ENCODE measurements at places on chromosomes 13 and 19. TPM values are rescaled to one million over a fixed set of nuclear protein-coding genes. Genes with fewer than 3 reads are reported as not detected.

PSG5 gene
- total RNA-seq, result not detected

PRTN3 gene
- total RNA-seq, result not detected

DNA sequence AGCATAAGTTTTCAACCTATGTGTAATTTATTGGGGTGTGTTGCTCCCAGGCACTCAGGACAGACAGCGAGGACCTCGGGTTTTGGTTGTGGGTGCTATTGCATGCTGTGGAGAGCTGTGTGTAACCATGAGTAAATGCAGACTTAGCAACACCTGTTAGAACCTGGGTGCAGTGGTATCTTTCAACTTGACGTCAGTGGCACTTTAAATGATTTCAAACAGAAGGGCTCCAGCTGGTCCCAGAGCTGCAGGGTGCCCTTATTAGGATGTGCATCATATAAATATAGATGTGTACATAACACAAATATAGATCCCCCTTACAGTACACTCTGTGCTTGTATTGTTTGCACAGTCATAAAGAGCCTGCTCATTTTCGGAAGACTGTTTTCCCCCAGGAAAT lies 228.3 kb upstream of the IRS2 start:
- H3K27ac ChIP-seq, result no peak overlapping the region
- no peaks in the 10 kb centered on the region for H3K27me3 ChIP-seq
- no peak overlapping the region for H3K4me3 ChIP-seq
- DNase-seq, result no peak
- H3K4me1 ChIP-seq, result no peaks in the 10 kb centered on the region

GRCh38 chr13:47135800-47136503 lies 239.1 kb upstream of the HTR2A start:
- no peak for DNase-seq
- H3K4me1 ChIP-seq, result no peaks in the 10 kb centered on the region
- no peak overlapping the region for H3K27ac ChIP-seq
- no peak overlapping the region for H3K4me3 ChIP-seq

GRCh38 chr19:55070466-55071128 lies 5.1 kb upstream of the EPS8L1 start:
- no peaks in the 10 kb centered on the region for H3K4me1 ChIP-seq
- no peak for DNase-seq
- H3K27me3 ChIP-seq, result no peaks in the 10 kb centered on the region
- no peak overlapping the region for H3K27ac ChIP-seq
- H3K4me3 ChIP-seq, result no peak overlapping the region

DNA sequence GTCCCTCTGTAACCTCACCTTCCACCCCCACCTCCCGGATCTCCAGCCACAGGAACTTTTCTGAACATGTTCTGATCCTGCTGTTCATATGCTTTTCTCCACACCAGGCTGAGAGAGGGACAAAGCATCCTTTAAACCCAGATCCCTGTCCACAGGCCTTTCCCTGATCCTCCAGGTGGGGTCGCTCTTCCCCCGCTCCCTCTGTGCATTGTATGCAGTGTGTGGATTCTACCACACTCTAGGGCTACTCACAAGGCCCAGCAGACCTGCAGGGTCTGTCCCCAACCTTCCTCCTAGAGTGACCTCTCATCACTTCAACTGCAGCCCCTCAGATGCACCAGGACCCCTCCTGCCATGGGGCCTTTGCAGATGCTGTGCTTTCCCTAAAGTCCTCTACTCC lies 1200.6 kb downstream of the UQCRFS1 start:
- no peak overlapping the region for H3K27ac ChIP-seq
- H3K4me1 ChIP-seq, result no peaks in the 10 kb centered on the region
- H3K27me3 ChIP-seq, result no peaks in the 10 kb centered on the region
- no peaks in the 10 kb centered on the region for H3K36me3 ChIP-seq
- peak; percentile 73 for DNase-seq
- no peak overlapping the region for H3K4me3 ChIP-seq

DNA sequence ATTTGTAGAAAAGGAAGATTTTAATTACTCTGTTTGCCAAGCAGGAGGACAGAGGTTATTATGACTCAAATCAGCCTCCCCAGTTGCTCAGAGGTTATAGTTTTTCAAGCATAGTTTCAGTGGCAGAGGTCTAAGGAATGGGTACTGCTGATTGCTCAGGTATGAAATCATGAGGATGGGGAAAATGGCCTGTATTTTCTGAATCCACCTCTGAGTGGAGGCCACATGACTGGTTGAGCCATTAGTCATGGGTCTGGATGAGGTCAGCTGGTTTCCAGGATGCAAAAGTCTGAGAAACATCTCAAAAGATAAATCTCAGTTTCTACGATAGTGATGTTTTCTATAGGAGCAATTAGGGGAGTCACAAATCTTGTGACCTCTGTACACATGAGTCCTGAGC lies 62.8 kb upstream of the CEACAM8 start:
- no peak overlapping the region for H3K4me3 ChIP-seq
- H3K4me1 ChIP-seq, result no peaks in the 10 kb centered on the region
- no peaks in the 10 kb centered on the region for H3K36me3 ChIP-seq
- H3K27ac ChIP-seq, result no peak overlapping the region
- no peak for DNase-seq

DNA sequence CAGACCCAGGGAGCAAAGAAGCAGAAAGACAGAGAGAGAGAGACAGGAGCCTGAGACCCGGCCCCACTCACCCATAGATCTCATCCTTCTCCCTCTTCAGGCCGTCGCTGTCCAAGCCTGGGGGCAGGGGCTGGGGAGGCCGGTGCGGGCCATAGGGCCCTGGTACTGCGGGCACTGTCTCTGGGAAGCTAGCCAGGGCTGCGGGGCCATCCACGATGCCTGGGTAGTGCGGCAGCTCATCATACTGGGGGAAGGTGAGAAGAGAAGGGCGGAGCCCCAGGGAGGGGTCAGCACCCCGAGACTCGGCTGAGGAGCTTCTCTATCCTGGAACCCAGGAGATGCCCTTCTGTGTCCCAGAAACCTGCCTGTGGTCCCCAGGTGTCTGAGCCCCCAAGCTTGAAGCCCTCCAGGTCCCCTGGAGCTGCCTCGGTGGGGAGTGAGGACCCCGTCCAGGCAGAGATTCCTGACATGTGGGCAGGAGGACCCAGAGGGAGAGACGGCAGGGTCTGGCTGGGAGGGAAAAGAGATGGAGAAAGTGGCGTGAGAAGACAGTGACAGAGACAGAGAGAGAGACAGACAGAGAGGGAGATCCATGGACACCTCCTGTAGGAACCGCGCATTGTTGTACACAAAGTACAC lies 2.1 kb downstream of the MEIS3 start:
- no peak for DNase-seq
- H3K27ac ChIP-seq, result no peak overlapping the region
- no peaks in the 10 kb centered on the region for H3K27me3 ChIP-seq
- H3K36me3 ChIP-seq, result no peaks in the 10 kb centered on the region
- H3K4me1 ChIP-seq, result no peaks in the 10 kb centered on the region

GRCh38 chr19:30070968-30071632 lies 129.1 kb downstream of the URI1 start:
- no peak for DNase-seq
- no peaks in the 10 kb centered on the region for H3K36me3 ChIP-seq
- H3K27ac ChIP-seq, result no peak overlapping the region
- H3K4me3 ChIP-seq, result no peak overlapping the region
- H3K4me1 ChIP-seq, result peaks cover 19% of the 10 kb centered on the region
- H3K27me3 ChIP-seq, result no peaks in the 10 kb centered on the region
